Cortex of kidney (tissue), 1 donor: ENCODE measurements at places on chromosomes 7 and 10.

GRCh38 chr10:96208271-96208670, 63.1 kb downstream of the BLNK start:
- no peak for DNase-seq

GRCh38 chr7:96354881-96355280, 33.0 kb upstream of the SLC25A13 start:
- no peak for DNase-seq

GRCh38 chr7:157502701-157503111, 165.9 kb downstream of the DNAJB6 start:
- no peak for DNase-seq

DNA sequence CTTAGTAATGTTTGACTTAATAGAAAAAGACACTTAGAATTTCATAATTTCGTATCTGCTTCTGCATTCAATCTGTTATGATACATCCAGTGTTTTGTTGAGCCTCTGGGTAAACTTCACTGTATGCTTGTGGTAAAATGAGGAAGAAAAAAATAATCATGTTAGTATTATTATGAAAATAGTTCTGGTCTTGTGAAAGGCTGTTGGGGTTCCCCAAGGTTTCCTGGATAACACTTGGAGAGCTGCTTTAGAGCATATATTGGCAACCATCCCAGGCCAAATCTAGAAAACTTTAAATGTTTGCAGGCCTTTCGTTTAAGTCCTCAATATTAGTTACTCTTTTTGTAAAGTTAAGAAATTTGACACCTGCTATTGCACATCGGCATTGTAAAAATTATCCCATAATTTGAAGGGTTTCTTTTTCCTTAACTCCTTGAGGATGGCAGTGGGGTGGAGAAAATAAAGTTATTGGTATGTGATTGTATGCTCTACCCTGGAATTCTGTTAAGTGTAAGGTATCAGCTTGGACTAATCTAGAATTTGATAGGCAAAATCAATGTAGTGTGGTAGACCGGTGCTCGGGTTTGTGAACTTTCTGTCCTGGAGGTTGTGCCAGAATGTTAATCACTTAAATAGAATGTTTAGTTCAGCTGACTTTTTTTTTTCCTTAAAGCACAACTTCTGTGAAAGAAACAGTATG, 54.5 kb downstream of the WAC start:
- DNase-seq = no peak

DNA sequence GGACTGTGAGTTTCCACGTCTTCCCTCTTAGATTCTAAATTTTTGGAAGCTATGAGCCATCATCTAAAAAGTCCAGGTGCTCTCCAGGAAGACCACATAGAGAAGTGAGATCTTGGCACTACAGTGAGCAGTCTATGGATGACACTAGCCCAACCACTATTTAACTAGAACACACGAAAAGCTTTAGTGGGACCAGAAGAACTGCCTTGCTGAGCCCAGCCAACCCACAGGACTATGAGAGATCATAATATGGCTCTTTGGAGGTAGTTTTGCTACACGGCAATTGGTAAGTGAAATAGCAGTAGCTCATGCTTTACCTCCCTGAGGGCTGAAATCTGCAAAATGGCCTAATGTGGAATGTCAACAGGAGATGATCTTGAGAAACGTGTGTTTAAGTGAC, 68.8 kb downstream of the TMEM130 start:
- DNase-seq = no peak

DNA sequence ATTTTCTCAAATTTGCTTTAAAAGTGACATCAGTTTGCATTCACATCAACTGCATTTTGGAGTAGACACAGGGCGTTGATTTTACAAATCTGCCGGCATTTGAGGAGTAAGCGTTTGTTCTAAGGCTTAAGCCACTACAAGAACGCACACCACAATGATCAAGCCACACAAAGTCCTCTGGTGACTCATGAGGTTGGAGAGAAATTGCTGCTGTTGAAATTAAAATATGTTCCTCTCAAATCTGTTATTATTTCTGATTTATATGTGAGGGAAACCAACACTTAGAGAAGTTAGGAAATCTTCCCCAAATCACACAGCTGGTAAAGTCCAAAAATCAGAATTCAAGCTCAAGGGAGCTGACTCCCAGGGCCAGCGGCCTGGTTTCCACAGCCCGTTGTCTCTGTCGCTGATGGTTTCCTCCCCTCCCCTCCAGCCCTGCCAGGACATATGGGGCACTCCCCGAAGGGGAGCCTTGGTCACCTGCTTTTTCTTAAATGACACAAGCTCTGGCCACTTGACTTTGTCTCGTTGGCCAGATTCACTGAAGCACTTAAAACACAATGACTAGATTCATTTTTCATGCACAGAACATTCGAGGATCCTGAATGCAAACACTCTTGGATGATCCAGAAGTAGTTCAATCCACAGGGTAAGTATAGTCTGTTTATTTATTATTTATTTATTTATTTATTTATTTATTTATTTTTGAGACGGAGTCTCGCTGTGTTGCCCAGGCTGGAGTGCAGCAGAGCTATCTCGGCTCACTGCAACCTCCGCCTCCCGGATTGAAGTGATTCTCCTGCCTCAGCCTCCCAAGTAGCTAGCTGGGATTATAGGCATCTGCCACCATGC, 29.2 kb upstream of the KLF6 start:
- no peak for DNase-seq

DNA sequence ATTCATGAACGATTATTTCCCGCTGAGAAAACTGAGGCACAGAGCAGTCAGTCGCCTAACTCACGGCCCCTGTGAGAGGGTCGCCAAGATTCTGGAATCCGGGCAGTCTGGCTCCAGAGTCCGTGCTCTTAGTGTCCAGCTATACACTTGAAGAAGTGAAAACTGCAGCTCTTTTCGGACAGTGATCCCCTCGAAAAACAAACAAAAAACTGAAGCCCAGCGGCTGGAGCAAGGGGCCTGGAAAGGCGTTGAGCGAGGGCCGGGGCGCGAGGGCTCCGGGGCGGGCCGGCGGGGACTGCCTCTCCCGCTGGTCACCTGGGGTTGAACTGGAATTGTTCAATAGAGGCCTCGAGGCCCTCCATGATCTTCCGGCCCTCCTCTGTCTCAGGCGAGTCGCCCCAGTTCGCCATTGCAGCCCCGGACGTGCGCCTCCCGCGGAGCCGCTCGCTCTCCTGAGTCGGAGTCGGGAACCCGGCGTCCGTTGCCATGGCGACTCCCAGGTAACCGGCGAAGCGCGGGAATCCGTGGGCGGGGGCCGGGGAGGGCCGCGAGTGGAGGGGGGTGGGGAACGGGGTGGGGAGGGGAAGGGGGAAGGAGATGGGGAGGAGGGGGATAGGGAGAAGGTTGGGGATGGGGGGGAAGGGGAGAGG, 881 bp downstream of the C10orf67 start:
- no peak for DNase-seq

DNA sequence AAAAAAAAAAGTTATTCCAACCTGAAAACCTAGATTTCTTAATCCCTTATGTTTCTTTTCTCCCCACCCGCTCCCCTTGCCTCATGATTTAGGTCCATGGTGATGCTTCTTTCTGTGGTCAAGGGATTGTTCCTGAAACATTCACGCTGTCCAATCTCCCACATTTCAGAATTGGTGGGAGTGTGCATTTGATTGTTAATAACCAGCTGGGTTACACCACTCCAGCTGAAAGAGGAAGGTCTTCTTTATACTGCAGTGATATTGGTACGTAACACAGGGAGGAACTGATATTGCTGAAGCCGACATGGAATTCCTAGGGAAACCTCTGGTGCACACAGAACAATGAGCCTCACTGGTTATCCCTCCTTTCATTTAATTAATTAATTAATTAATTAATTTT, 22.7 kb downstream of the DHTKD1 start:
- no peak for DNase-seq

GRCh38 chr7:127194571-127194970, 58.2 kb downstream of the GRM8 start:
- no peak for DNase-seq

GRCh38 chr10:13449296-13449695, 79.5 kb downstream of the BEND7 start:
- DNase-seq = no peak

GRCh38 chr7:123204206-123204835, 4.6 kb upstream of the SLC13A1 start:
- DNase-seq = no peak

- DNase-seq = no peak
These were observed 36.7 kb downstream of the GNG11 start for GRCh38 chr7:93958216-93958615.
